EH (cell line): ENCODE measurements at places on chromosomes 5 and 9.

GRCh38 chr5:139391570-139392323 lies 2.0 kb upstream of the MZB1 start:
- peak; percentile 93 for DNase-seq

DNA sequence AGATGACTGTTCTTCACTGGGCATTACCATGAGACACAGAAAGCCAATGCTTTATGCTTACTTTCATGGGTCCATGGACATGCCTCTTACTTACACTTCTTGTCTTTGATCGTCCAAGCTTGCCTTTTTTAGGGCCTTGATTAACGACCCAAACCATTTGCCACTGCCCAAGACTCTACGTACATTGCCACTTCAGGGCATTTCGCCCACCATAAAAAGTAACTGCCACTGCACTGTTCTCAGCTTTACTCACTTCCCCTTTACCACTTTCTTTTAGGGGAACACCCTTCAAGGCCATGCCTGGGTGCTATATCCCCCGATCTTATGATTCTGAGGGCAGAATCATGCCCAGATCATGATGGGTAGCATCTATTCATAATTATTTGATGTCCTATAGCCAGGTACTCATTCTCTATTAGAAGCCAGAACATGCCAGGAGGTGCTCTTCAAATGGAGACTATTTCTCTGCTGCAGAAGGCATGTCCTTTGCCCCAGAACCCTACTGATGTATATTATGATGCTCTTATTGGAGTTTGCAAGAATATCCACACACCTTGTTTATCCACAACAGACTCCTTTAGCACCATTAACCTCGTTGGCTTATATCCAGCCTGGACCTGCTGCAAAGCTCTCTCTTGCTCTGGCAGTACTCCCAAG lies 64.1 kb upstream of the RAD23B start:
- DNase-seq = no peak

- no peak for DNase-seq
Observed at GRCh38 chr9:99265691-99266090, 43.6 kb downstream of the SEC61B start.

GRCh38 chr5:173385832-173386360 lies 57.7 kb upstream of the STC2 start:
- no peak for DNase-seq

DNA sequence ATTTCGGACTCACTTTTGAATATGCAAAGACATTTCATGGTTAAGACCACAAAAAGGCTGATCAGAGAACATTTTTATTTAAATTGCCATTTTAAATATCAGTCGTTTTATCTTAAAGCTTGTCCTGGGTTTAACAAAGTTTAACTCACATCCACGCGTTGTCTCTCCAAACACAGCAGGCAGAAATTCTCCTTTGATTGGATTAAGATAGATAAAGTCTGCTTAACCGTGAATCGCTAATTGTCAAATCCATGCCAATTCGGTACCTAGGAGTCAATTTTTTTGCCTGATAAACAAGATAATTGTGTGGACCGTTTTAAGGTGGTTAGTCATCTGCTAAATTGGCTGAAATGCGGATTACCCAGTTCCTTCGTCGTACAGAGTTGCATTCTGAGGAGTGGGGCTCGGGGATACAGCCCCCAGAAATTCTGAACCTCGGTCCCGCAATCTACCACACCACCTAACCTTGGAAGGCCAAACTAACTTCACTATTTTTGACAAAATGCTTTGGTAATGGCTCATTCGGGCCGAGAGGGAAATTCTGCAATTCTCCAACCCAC lies 665 bp upstream of the BTF3 start:
- DNase-seq = no peak

- no peak for DNase-seq
Observed at GRCh38 chr9:120507936-120508510, 71.9 kb downstream of the CDK5RAP2 start.

- DNase-seq = no peak
Observed at GRCh38 chr9:89815061-89815902, 210.5 kb downstream of the GADD45G start.

- DNase-seq = no peak
Observed at GRCh38 chr9:36966371-36967097, 67.5 kb downstream of the PAX5 start.

DNA sequence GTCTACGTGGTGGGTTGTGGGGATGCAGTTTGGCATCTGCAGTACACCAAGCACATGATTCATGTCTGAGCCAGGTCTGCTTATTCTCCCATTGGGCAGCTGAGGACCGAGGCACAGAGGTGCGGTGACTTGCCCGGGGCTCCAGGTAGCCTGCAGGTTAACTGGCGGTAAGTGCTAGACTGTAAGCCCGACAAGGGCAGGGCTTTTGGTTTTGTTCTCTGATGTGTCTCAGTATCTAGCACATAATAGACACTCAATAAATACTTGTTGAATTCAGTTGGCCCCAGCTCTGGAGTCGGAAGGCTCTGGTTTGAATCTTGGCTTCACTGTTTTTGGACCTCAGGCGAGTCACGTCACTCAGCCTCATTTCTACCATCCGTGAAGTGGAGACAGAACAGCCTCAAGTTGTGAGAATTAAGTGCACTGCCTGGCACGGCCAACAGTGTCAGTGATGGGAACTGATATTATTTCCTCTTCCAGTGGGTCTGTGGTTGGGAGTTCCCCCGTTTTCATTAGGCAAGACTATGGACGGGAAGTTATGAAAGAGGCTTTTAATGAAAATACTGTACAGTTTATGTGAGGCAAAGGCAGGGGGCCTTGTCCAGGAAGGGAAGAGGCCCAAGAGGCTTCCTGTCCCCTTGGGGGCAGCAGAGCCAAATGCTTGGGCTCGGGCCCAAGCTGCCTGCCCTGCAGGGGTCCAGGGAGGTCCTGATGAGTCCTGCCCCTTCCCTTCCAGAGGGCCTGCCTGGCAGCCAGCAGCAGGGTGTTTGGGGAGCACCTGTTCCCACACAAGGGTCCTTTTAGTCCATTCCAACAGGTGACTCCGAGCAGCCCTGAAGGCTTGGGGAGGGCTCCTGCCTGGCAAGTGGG lies 3.3 kb downstream of the PRELID1 start:
- DNase-seq = no peak

DNA sequence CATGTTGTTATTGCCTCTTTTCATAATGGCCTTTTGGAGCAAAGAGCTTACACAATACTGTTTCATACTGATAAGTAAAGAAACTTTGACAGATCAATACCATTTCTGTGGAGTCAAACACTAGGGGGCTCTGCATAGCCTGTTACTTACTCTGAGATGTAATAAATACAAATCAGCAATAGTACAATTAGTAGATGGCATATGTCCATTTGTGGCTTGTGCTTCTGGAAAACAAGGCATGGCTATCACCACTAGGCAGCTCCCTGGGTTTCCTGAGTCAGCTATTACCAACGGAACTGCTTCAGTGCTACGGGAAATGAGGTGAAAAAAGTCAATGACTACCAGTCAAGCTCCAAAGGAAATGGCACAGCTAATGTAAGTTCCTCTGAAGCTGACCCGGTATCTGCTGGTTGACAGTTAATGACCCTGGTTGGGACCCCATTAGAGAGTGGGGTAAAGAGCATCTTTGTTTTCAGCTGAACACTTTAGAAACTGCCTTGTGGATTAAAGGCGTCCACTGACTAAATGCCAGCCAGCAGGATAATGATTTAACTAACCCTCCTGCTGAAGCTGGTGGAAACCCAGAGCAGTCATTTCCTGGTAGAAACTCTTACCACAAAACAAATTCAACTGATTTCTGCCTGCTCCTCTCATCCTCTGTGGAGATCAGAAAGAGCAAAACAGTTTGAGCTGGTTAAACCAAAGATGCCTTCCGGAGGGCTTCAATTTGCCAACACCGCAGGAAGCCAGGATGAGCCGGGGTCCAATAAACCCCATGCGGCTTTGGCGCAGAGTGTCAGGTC lies 69.0 kb upstream of the FAM169A start:
- peak; percentile 82 for DNase-seq

DNA sequence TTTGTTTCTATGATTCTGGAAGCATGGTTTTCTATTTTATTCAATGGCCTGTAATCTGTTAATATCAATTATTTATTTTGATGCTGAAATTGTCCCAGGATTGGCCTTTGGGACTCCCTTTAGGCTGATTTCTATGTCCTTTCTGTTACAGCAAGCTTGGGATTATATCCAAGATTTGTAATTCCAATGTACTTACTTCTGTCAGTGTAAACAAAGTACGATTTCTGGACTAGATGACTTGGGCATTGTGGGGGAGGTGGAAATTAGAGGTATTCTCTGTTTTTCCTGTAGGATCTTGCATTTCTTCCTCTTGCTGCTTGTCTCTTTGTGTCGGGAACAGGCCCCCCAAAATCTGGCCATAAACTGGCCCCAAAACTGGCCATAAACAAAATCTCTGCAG lies 3.7 kb downstream of the PCDHGA12 start:
- peak; percentile 43 for DNase-seq

- DNase-seq = peak; percentile 64
Observed at GRCh38 chr5:16690243-16690852, 73.6 kb upstream of the RETREG1 start.

DNA sequence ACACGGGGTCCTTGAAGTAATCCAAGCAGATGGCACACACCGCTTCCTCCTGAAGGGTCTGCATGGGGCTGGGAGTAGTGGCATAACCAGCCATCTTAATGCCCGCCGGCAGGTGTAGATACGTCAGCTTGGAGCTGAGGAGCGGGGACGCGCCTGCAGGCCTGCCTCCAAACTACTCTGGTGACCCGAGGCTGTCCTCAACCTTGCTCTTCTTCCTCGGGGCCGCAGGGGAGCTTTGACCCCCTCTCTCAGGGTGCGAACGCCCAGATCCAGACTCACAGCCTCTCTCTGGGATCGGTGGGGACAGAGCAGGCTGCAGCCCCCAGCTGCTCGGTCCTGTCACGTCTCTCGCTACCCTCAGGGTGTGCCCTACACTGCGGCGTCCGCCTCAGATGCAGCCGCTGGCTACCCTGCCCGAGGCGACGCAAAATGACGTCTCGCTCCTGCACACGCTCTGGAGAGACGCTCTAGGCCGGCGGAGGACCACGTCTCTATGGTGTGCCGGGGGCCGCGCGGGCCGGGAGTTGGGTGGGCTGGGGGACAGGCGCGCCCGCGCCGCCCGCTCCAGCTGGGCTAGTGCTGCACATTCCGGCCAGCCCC lies at the start of gene TRIM52:
Gene TRIM52, minus strand, starts transcription at position 424 of the 600 bp plus-strand sequence. Its CDS starts 330 bp downstream, at position 94.
- peak; percentile 90 for DNase-seq

GRCh38 chr5:145855763-145856267 lies 17.0 kb downstream of the GRXCR2 start:
- no peak for DNase-seq

DNA sequence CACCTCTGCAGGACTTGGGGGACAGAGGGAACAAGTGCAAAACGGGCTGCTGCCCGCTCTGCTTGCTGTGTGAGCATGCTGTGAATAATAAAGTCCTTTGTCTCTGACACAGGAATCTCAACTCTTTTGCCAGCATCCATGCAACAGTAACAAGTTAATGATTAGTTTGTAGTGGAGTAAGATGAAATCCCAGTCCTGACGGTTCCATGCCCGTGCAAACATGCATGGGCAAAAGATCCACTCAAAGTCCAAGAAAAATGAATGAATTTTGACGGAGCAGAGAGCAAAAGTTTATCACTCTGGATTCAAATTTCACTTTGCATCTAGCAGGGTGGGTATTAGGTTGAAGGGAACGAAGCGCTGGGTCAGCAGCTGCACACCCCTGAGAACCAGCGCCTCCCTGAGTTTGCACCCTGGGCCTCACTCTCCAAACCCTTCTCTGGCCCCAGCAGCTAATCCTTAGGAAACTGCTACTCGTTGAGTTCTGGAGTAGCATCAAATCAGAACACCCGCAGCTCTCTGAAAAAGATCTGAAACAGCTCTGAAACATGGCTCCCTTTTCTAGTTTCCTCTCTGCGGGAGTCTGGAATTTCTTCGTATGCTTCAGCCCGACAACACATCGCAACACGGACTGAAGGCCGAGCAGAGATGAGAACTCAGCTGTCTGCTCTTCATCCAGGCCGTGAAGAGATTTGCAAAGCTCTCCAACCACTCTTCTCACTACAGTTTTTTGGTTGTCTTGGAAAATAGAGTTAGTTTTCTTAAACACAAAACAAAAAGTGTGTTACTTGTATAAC lies 45.6 kb upstream of the RUFY1 start:
- no peak for DNase-seq

- DNase-seq = peak; percentile 77
Observed at GRCh38 chr5:120538149-120538548, 74.0 kb downstream of the PRR16 start.

- no peak for DNase-seq
Observed at GRCh38 chr9:74527718-74528117, 30.6 kb downstream of the RORB start.

DNA sequence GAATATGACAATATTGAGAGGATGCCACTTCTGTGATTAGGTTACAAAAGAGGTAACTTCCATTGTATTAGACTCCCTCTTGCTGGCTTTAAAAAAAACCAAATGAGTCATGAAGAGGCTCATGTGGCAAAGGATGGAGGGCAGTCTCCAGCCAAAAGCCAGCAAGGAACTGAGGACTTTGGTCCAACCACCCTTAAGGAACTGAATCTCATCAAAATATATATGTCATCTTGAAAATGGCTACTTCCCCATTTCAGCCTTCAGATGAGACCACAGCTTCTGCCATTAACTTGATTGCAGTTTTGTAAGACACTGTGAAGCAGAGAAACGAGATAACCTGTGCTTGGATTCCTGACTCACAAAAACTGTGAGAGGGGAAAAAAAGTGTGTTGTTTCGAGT lies 15.5 kb upstream of the TRIM32 start:
- no peak for DNase-seq

GRCh38 chr5:107663697-107664096 lies 7.0 kb downstream of the EFNA5 start:
- no peak for DNase-seq

DNA sequence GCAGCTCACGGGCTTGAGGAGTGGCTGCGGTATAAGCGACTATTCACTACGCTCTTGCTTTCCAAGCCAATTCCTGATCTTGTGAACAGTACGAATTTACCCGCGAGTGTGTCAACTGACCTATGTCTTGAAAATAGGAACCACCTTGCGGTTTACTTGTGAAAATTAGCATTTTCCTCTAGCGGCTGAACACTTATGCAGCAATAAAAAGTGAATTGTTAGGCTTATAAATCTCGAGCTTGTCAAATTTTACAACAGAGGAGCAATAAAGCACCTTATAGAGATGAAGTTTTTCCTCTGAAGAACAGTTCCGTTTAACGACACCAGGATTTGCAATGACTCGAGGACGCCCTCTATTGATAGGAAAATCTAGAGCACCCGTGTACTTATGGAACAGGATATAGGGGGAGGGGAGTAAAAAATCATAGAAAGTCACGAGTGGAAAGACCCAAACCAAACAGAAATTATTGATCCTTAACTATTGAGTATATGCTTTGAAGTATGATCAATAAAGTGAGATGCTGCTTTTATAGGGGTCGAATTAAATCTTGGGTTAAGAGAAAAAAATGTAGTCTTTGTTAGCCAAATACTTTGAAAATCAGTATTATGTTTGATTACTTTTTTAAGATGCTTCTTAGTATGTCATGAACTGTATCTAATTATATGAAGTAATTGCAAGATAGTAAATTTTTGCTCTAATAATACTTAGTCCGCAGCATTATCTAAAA lies 1.9 kb upstream of the RGMB start:
- DNase-seq = peak; percentile 93
